Astrocyte of the cerebellum (primary cell): ENCODE measurements at places on chromosomes 12 and 14.

DNA sequence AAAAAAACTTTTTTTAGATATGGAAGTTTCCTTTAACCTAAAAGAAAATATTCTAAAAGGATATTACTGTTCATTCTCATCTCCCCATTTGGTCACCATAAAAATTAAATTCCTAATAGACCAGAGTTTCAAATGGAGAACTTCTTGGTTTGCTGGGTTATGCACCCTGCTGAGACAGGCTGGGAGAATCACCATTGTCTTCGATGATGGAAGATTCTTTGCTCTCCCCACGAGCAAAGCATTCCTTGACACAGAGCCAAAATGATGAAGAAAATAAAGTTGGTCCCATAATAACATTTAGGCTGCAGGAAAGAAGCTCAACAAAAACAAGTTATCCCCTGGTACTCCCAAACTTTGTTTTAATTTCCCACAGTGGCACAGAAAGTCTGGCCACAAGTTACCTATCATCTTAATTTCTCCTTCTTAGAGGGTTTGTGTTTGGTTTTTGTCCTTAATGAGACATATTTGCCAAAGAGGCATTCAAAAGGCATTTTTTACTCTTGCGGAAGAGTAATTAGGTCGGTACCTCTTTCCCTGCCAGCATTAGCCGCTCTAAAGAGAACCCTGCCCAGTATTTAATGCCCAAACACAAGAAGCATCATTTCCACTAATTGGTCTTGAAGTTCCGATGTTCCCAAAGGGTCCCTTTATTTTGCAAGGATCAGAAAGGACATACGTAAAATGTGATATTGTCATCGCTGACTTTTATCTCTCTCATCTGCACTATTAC is 4.8 kb downstream of the DIO2 start:
- no peak for DNase-seq

DNA sequence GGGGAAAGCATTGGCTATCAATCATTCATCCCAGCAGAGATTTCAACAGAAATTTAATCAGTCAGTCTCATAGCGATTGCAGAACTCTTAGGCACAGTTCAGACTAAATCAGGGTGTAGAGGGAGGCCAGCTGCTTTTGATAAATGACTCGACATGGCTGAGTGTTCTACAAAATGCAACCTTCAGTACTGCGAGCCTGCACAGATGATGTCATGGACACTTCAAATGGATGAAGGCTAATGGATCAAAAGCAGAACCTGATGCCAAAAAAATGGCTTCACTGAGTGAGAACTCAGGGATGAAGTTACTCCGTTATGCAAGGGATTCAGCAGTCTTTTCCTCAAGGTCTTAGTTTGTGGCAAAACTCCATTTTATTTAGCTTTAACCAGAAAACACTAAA is 167.3 kb downstream of the DACT1 start:
- DNase-seq: no peak

- no peak for DNase-seq
These were observed 56.3 kb downstream of the SLC6A15 start for GRCh38 chr12:84856156-84856900.

DNA sequence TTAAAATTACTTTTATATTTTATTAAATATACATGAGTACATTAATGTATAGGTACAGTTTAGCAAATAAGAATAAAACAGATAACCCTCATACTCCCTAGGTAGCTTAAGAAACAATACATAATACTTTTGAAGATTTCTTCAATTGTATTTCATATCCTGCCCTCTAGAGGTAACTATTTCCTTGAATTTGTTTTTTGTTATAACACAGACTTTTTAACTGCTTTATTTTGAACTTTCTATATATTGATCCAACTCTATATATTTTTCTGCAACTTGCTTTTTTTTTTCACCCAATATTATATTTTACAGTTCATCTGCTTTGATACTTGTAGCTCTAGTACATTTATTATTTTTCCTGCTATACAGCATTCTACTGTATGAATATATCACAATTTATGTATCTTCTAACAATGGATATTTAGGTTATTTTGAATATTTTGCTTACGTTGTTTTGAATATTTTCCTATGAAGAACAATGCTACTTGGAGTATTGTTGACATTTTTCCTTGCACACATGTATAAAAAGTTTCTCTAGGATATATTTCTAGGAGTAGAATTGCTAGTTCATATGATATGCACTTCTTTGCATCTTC is 72.8 kb upstream of the ABCD2 start:
- peak; percentile 11 for DNase-seq

DNA sequence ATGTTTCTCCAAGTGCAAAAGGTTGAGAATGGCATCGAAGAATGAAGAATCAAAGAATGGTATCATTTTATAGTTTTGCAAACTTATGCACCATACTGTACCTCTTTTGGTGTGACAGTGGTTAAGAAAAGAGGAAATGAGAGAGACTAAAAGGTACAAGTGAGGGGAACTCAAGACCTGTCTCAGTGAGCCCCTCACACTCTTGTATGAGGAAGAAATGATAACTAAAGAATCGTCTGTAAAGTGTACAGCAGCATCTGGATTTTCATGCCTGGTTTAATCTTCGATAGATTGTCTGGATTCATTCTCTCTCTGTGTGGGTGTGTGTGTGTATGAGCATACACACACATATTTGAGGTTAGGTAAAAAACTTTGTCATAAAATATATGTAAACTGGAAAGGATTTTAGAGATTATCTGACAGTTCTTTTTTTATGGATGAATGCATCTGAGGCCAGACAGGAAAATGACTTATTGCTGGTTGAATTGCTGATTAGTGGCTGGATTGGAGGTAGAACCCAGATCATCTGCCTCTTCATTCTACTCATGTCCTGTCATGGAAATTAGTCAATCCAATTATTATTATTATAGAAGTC is 16.0 kb upstream of the SLC38A2 start:
- no peak for DNase-seq

GRCh38 chr14:26282578-26282977 is 315.3 kb downstream of the NOVA1 start:
- no peak for DNase-seq

GRCh38 chr12:550473-551260 is 90.9 kb downstream of the B4GALNT3 start:
- no peak for DNase-seq

- DNase-seq: no peak
These were observed 19.8 kb upstream of the SERPINA4 start for GRCh38 chr14:94541234-94541975.

- no peak for DNase-seq
These were observed 565 bp downstream of the NT5DC3 start for GRCh38 chr12:103840462-103840875.

GRCh38 chr14:49853572-49854375 is 1.2 kb upstream of the NEMF start:
- DNase-seq: peak; percentile 67

- no peak for DNase-seq
These were observed 22.8 kb downstream of the C14orf132 start for GRCh38 chr14:96062010-96062409.

DNA sequence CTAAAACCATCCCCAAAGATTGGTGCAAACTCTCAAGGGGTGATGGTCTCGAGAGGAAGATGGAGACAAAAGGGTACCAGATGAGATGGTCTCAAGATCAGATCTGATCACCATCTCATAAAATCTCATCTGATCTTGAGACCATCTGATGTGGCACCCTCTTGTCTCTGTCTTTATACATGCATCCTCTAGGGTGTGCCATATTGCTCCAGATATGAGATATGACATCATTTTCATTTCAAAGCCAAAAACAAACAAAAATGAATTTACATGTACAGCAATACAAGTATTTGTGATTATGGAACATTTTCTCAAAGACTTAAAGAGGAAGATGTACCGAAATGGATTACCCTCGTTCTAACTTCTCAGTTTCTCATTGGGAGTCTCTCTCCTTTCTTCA is 787.2 kb downstream of the GALC start:
- no peak for DNase-seq

- no peak for DNase-seq
These were observed 85.5 kb downstream of the CAPZA3 start for GRCh38 chr12:18823461-18823860.

DNA sequence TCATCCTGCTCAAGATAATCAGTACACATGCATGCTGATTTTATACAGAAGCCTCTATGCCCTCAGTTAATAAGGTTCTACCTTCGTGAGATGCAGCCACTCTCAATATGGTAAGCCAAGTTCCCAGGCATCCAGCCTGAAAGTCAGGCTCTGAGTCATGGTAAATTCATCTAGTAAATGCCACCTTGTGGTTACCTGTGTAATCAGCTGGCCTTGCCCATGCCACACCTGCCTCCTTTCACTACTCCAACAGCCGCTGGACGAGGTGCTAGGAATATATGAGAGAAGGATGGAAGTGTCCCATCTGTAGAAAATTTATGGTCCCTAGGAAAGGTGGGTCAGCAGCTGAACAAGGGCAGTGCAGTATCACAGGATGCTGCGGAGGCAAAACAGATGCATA is 207.3 kb downstream of the SSPN start:
- DNase-seq: no peak

DNA sequence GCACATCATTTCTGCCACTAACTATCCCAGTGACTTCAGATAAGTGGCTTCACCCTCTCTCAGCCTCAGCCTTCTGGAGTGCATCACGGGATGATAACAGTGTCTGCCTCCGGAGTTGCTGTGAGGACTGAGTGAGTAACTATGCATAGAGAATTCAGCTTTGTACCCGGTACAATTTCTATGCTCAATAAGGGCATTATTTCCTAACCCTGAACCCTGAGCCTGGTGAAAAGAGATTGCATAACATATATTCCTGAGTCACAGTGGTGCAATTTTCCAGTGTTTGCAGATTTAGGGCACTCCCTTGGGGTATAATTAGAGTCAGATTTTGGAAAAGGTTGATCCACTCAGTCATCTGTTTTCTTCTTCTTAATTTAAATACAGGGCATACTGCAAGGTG is 181.1 kb downstream of the PTPN11 start:
- DNase-seq: no peak

DNA sequence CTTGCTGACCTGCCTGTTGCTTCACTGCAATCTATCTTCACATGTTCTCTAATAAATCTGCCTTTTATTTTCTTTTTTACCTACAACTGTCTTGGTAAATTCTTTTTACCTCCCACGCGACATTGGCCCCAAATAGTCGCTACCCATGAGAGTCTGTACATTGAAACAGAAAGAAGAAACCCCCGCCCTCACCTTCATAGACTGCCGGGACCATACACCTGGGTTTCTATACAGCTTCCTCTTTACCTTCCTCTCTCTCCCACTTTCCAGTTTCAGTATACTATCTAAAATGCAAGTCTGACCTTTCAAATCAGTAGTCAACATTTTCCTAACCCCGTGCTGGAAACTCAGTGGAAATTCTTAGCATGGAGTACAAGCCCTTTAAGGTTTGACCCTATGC is 4.8 kb downstream of the SLC8A3 start:
- no peak for DNase-seq

GRCh38 chr14:104081261-104081835 is 4.2 kb upstream of the ASPG start:
- DNase-seq: no peak

DNA sequence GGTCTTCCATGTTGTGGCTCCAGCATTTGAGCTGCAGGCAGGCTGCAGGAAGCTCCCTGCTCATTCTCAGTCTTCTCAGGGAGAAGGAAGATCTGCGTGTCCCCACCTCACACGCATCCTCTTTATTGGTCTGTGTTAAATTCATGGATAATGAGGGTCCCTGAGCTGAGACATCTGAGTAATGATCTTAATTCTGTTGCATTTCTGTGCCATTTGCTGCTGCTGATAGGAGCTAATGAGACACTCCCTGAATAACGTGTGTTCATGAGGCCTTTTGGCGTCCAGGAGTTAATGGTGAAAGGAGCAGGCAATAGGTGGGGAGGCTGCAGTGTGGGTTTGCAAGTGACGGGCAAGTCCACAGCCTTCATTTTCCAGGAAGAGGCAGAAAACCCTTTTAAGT is 46.6 kb upstream of the OAS1 start:
- DNase-seq: no peak

- no peak for DNase-seq
These were observed 6.3 kb upstream of the PIP4K2C start for GRCh38 chr12:57584690-57585089.

DNA sequence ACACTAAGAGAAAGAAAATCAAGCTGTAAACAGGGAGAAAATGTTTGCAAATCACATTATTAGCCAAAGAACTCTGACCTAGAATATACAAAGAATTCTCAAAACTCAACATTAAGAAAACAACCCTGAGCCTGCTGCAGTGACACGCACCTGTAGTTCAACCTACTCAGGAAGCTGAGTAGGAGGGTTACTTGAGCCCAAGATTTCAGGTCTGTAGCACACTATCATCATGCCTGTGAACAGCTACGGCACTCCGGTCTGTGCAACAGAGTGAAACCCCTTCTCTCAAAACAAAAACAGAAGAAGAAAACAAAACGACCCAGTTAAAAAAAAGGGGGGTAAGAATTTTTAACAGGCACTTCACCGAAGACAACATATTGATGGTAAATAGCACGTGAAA is 20.8 kb downstream of the SAV1 start:
- DNase-seq: no peak
